ENCODE measurements at places on chromosomes 5 and 9.
A peak's percentile ranks its signal among the peaks of the same experiment; 100 is the strongest.

DNA sequence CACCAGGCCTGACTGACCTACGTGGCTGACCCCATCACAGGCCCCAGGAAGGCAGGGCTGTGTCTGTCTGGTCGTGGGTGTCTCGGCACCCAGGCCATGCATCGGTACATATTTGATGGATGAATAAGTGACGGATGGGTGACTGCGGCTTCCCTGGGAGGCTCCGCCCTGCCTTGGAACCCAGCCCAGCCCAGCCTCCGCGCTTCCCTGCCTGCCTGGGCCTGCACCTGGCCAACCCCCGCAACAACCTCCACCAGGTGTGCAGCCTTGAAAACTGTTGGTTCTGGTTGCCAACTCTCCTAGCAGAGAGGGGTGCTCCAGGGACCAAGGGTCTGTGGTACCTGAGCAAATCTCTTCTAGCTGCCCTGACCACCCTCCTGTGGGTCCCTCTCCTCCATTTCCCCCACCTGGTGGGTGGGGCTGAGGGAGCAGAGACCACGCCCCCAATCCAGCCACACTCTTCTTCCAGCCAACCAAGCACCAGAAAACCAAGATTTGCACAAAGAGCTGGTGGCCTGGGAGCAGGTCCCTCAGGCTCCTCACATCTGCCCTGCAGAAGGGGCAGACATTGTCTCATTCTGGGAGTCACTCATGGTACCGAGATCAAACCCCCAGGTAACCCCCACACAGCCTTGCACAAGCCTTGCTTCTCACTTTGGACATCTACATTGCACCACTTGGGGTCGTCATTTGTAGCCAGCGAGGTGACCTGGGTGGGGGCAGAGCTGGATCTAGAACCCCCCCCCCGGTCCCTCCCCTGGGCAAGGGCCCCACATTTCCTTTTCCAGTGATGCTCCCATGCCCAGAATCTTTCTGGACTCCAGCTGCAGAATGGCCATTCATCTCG, 100.6 kb upstream of the IER5L start:
- no peak for DNase-seq

DNA sequence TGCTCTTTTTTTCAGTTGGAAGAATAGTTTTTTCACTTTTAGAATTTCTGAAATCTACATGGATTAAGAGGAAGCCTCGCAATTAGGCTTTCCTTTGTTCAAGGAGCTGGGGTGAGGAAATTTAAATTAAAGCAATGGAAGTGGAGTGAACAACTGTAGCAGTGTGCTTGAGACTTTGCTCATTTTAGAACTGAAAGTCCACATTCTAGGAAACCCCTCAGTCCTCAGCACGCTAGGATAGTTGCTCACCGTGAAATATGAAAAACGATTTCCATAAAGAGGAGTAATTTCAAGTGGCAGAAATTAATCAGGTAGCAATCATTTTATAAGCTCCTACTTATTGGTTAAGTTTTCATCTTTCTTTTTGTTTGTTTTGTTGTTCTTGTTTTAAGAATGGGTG, 243.0 kb upstream of the ITGA1 start:
- DNase-seq: no peak

DNA sequence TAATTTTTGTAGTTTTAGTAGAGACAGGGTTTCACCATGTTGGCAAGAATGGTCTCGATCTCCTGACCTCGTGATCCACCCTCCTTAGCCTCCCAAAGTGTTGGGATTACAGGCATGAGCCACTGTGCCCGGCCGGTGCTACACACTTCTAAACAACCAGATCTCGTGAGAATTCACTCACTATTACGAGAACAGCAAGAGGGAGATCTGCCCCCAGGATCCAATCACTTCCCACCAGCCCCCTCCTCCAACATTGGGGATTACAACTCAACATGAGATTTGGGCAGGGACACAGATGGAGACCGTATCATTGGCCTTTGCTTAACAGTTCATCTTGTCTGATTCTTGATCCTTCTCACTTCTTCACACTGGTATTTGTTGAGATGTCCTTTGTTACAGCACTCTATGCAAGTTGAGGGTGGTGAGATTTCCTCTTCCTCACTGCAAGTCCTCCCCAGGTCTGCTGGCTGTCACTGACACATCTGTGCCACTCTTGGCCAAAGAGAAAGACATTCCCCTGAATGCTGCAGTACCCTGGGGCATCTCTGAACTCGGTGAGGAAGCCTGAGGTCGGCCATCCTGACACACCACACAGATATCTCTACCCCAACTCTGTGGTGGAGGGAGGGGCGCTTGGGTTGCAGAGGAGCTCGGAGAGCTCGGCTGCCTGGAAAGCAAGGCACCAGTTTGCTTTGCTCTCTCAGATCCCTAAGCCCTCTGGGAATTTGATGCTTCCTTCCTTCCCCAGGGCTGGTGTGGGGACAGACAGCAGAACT, 4.2 kb upstream of the SUB1 start:
- no peak for DNase-seq

- DNase-seq: no peak
Measured at GRCh38 chr9:111305914-111306313, 24.1 kb downstream of the OR2K2 start.

GRCh38 chr9:13360188-13360587, 80.7 kb upstream of the MPDZ start:
- no peak for DNase-seq

DNA sequence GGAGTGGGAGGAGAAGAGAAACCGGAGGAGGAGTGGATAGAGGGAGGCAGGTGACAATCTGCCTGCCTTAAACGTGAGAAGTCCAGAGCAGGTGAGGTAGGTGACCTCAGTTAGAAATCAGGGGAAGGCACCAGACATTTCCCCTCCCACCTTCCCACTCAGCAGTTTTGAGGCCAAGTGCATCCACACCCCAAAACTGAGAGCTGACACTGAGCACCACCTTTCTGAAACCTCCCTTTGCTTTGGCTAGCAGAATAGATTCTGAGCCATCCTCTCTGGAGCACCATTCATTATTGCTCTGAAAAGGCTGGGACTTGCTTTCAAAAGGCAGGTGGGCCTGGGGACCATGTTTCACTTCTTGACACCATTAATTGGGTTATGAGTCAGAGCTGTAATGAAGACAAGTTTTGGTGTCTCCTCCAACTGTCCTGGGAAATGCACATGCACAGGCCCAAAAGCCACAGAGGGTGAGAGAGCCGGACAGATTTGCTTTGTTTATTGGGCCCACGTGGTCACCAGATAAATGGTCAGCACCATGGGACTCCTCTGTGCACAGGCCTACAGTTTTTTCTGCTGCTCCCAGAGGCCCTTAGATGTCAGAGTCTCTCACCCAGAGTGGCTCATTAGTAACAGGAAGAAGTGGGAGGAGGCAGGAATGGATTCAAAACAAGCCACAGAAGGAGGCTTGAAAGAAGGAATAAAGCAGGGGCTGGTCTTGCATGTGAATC, 314.7 kb downstream of the TLE1 start:
- DNase-seq: no peak

DNA sequence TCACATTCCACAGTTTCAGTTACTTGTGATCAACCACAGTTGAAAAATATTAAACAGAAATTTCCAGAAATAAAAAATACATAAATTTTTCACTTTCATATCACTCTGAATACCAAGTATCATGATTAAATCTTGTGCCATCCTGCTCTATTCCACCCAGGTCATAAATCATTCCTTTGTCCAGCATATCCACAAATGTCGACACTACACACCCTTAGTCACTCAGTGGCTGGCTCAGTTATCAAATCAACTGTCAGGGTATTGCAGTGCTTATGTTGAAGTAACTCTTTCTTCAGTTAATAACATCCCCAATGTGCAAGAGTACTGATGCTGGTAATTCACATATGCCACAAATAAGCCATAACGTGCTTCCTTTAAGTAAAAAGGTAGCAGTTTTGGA, 115.7 kb downstream of the FBXL17 start:
- DNase-seq: no peak

DNA sequence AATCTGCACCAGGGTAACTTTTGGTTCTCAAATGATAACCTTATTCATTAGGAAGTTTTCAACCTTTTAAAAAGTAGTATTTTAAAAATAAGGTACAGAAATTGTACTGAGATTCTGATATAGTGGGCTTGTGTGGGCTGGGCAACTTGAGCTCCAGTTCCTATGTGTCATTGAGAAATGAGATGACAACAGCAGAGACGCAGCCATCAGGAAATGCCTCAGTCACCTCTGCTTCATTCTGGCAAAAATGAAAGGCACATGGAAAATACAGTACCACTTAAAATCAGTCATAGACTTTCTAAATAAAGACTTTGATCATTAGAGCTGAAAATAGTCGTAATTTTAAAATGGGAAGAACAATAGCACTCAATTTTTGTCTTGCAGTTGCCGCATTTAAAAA, 480.2 kb downstream of the PLK2 start:
- DNase-seq: no peak

DNA sequence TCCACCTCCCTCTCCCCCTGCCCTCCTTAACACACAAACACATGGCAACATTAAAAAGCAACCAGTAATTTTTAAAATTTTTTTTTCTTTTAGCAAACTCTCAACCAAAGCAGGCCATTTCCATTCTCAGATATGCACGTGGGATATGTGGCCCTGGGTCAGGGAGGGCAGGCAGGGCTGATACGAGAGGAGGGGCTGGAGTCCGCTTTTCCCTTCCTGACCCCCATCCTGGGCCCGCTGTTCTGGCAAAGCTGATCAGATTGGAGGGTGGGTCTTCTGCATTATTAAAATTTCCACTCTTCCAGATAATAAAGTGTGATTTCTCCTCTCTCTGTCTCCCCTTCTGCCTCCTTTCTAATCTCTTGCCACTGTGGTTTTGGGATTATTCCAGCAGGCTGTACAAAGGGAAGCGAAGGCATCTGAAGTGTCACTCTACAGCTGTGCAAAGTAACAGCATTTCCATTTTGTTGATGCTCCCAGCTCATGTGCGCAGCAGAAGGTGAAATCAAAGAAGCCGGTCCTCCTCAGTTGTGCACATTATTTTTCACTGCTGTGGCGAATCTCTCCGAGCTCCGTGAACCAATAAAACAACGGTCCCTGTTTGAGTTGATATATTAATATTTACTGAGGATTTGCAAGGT, 12.0 kb downstream of the IRX1 start:
- no peak for DNase-seq

DNA sequence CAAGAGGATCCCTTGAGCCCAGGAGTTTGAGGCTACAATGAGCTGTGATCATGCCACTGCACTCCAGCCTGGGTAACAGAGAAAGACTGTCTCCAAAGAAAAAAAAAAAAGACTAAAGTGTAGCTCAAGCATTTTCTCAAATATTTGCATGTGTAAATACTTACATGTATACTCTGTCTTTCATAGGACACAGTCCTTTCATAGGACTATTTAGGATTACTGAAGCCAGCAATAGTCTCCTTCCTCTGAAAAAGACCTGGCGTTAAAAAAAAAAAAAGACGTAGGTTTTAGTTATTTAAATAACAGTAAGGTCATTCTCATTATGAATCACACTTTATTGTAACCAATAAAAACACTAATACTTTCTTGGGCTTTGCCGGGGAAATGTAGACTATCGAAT, 29.9 kb downstream of the HSDL2 start:
- DNase-seq: no peak

- peak; percentile 75 for DNase-seq
Measured at GRCh38 chr5:154850255-154851062, at the start of gene FAXDC2. TSS of gene FAXDC2 (minus strand) at chr5:154850603. CDS start at chr5:154838178, 12,425 bp downstream.

Data from renal cortex interstitium (tissue), 15 donors.